ENCODE measurements at places on chromosomes 12 and 14.

DNA sequence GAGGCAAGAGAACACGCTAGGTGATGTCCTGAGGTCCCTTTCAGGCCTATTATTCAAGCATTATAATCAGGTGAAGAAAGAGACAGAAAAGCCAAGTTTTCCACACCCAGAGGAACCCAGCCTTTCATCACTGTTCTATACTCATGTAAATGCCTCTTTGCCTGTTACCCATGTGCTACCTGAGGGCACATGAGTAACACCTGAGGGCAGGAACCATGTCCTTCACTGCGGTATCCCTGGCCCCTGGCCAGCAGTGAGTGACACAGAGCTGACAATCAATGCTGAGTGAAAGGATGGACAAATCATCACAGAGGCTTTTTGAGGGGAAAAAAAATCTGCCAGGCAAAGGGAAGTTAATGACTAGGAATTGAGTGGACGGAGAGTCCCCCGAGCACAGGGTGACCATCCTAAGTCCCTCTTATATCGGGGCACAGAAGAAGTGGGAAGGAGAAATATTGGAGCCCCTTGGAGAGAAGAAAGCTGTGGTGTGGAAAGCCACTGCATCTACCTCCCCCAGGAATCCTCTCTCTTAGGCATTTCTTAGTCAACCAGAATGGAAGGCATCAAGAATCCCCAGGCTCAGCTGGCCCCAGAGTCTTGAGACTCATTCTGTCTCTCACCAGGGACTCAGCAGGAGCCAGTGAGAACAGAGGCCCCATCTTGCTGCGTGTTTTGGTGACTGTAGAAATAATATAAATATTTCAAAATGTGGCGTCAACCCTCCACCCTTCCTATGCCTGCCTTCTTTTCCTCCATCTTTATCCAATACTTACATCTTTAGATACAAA is 212.9 kb downstream of the DPF3 start:
- peak; percentile 57 for DNase-seq

- DNase-seq, result no peak
These were observed 124.3 kb upstream of the LMNTD1 start for GRCh38 chr12:25677232-25677937.

DNA sequence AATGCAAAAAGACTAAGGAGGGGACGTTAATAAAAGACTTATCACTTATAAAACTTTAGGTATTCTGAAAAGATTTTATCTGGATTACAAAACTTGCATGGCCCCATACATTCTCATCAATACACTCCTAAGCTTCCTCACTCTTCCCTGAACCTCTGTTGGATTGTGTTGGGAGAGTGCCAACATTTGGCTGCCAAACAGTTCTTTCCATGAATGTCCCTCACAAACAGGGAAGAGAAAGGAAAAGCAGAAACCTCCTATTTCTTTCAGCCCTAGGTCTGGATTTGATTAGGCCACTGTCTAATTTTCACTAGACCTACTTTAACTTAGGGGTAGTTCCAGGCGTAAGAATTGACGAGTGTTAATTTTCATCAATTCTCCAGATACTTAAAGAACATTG is 11.7 kb downstream of the PTHLH start:
- peak; percentile 5 for DNase-seq

DNA sequence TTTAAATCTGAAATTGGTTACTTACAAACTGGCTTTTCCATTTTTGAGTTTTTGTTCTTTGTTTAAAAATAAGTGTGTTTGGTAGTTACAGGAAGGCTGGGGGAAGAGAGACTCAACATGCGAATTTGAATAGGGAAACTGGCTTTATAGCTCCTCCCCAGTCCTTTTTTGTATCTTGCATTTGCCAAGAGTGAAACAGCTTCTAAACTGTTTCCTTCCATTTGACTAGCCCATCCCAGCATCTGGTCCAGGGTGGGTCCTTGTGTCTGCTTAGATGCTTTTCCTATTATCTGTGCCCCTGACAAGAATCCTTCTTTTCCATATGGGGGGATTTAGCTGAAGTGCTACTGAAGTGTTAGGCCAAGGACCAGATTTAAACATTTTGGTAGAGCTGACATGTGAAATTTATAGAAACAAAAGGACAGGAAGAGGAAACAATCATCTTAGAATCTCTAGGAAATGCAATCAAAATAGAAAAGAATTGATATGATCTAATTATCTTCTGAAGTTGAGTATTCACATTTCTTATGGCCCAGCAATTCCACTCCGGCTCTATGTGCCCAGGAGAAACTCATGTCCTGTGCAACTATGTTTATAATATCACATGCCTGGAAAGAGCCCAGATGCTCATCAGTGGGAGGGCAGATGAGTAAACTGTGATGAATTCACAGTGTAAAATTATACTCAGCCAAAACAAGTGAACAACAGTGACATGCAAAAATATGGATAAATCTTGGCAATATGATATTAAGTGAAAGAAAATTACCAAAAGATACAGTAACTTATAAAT is 7.4 kb downstream of the SMOC1 start:
- DNase-seq, result no peak

DNA sequence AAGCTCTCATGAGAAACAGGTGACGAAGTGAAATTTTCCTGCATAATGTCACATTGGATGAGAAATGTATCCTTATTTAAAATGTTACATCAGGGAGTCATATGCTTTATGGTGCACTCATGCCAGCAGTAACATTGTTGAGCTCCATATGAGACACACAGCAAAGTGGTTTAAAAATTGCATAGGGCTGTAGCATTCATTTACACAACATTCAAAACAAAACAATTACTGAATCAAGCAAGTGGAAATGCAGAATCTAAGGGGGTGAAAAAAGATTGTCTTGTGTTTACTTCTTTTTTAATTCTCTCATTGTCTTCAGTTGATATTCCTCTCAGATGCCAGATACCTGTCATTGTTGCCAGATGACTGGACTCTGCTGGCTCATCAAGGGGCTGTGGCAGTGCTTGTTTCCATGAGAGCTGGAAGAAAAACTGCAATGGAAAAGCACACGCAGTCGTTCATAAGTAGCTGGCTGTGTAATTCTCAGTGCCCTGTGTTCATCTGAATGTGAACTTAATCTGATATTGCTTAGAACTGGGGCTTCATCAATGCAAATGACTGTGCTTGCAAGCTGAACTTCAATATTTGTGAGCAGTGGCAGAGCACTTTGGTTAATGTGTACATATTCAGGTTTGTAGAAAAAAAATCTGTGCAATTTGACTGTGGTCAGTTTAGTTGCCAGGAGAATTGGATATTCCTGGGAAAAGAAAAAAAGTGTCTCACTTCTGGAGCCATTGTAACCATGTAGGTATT is 305.6 kb downstream of the RAD51B start:
- peak; percentile 91 for DNase-seq

- peak; percentile 16 for DNase-seq
These were observed 387.9 kb downstream of the DAD1 start for GRCh38 chr14:22200977-22201605.

DNA sequence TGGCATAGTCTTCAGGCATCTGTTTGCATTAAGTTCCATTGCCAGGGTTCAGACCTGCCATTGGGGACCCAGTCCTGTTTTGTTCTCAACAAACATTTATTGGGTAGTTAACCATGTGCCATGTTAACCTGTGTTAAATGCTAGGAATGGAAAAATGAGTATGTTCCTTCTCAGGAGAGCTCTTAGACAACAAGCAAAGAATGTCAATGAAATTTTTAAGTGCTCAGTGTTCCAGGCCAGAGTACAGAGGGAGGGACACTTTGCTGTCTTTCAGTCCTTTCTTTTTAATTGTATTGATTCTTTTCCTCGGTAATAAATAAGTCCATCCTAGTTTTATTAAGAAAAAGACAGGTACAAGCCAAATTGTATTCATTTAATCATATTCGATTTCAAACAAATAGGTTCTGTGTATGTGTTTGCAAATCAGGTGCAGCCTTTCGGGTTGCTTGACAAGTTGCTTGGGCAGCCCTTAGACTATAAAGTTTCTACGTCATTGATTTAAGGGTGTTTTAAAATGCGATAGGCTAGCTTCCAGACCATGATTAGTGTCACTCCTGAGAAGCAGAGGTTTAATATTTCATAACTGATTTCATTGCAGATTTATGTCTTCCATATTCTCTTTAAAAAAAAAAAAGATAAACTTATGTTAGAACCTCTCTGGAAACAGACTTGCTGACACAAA is 123.1 kb downstream of the DERA start:
- no peak for DNase-seq

GRCh38 chr14:63493246-63493645 is 49.9 kb downstream of the PPP2R5E start:
- DNase-seq, result peak; percentile 32

GRCh38 chr12:12020762-12021161 is 50.0 kb upstream of the BCL2L14 start:
- no peak for DNase-seq

DNA sequence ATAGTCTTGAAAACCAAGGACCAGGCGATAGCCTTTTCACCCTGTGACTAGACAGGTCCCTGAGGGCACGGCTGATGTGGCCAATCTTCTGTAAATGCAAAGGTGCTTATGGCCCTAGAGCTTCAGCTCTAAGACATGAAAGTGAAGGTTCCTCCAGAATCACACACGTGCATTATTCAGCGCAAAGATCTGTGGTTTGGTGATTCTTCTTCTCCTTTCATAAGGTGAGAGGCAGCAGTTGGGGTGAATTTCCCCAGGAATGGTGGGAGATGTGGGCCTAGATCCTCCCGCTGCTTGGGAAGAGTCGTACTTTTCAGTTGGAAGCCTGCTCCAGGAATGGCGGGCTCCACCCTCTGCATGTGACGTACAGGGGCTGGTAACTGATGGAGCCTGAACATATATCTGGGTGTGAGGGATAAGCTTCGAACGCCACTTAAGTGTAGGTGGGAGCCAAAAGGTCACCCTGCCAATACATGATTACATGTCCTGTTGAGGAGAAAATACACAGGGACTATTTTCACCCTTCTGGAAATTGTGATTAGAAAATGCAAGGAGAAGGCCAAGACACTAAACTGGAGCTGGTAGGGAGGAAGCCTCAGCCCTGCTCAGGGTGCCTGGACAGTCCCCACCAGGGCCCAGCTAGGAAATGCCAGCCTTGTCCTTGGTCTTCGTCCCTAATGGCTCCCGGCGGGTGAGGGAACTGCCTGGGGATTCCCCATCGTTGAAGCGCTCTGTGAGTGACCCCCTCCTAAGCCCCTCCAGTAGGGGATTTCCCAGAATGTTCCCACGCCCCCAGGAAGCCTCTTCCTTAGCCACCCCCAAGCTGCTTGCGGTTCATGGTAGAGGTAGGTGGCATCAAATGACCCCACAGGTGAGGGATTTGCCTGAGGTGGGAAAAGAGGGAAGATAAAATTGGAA is 17.6 kb downstream of the BATF start:
- DNase-seq, result no peak

Measured in M059J (cell line).